ENCODE measurements at places on chromosomes 12 and 14. TPM values are rescaled to one million over a fixed set of nuclear protein-coding genes. Genes with fewer than 3 reads are reported as not detected.

DNA sequence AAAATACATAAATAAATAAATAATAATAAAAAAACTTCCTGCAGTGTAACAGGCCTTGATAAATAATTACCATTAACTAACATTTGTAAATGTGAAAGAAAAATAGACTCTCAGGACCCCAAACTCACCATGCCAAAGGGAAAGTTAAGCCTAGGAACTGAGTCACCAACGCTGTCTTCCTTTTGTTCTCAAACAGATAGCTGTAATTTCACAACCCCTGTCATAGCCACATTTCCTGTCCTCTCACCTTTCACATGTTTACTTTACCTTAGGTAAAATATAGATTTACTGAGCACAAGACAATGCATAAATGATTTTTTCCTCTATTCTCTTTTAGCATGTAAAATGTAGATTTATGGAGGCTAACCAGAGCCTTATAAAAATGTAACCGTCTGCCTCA is 35.9 kb upstream of the CHST11 start:
- DNase-seq: no peak

DNA sequence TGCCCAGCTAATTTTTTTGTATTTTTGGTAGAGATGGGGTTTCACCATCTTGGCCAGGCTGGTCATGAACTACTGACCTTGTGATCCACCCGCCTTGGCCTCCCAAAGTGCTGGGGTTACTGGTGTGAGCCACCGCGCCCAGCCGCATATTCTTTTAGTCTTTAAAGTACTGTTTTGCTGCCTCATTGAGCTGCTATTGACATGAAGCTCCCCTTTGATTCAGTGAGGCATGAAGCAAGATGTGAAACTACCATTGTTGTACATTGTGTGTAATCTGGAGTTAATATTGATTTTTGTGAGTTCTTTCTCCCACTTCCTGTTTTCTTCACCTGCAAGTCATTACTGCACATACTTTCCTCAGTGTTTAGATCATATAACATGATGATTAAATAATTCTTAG is 80.8 kb downstream of the MNAT1 start:
- DNase-seq: no peak

Gene LRR1
- total RNA-seq: 31.8 TPM

DNA sequence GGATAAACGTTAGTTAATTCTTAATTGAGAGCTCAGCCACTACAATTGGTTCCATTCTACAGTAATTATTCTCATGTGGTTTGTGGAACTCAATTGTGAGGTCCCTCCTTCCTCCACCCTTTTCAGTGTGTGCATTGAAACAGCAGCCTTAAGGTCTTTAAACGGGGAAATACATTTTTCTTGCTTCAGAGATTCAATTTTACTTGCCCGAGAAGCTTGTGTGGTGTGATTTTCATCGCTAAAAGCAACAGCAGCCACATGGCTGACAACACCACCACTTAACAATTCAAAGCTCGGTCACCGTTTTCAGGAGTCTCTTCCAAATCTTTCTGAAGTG is 733 bp upstream of the PPFIBP1 start:
- no peak for DNase-seq
